Right atrium auricular region (tissue), 2 donors: ENCODE measurements at places on chromosomes 4 and X. TPM values are rescaled to one million over a fixed set of nuclear protein-coding genes. Genes with fewer than 3 reads are reported as not detected.

DNA sequence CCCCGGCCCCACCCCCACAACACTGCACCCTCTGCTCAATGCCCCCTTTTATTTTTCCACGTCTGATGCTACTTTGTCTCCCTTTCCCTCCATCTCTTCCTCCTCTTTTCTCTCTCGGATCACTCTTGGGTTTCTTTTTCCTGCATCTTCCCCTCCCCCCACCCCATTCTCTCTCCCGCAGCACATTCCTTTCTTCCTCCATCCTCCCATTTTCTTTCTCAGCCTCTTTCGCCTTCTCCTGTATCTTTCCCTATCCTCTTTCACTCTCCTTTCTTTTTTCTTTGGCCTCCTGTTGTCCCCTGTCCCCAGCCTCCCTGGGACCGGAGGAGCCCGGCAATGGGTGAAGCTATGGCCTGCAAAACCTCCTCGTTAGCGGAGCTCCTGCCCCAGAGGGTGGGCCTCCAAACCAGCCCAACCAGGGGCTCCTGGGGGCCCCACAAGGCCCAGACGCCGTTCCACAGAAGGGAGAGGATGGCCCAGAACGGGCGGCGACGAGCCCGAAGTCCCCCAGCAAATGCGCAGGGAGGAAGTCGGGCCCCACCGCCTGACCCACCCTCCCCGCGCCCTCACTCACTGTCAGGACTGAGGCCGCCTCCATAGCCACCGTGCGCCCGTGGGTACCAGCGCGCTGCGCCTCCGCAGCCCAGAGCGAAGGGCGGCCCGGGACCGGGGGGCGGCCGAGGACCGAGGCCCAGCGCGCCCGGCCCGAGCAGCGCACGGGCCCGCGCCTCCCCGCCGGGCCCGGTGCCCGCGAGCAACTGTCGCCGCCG is 807 bp downstream of the HMX1 start:
- DNase-seq: no peak

GRCh38 chr4:60579335-60579734 is 620.8 kb upstream of the ADGRL3 start:
- DNase-seq: no peak

DNA sequence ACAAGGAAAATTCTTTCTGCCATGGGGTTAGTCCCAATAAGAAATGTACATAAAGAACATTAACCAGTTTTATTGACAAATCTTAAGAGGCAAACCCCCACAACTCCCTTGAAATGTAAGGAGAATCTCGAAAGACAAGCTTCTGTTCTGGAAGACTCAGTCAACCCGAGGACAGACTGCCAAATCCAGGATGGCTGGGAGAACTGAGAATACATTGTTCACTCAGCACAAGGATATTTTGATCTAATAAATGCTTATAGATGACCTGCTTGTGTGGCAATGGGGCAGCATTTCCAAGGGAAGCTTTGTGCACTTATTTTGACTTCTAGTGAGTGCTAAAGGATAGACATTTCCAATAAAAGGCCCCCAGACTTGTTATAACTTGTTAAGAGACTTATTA is 280.4 kb downstream of the DHX15 start:
- DNase-seq: no peak

DNA sequence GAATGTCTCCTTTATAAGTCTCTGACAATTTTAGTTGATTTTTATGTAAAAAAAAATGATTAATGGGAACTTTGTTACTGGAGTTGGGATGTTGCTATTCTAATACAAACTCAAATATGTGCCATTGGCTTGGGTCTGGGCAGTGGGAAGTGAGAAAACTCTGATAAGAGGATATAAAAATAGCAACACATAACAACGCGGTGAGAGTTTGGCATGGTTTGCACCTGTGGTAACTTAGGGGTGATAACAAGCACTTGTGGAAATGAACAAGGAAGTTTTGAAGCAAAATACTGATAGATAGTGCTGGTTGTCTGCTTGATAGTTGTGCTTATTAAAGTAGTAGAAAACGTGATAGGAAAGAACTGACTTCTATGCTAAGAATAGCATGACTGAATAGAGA is 743.3 kb upstream of the AGA start:
- no peak for DNase-seq

- DNase-seq: no peak
These were observed 214.6 kb downstream of the PALLD start for GRCh38 chr4:168711197-168712140.

DNA sequence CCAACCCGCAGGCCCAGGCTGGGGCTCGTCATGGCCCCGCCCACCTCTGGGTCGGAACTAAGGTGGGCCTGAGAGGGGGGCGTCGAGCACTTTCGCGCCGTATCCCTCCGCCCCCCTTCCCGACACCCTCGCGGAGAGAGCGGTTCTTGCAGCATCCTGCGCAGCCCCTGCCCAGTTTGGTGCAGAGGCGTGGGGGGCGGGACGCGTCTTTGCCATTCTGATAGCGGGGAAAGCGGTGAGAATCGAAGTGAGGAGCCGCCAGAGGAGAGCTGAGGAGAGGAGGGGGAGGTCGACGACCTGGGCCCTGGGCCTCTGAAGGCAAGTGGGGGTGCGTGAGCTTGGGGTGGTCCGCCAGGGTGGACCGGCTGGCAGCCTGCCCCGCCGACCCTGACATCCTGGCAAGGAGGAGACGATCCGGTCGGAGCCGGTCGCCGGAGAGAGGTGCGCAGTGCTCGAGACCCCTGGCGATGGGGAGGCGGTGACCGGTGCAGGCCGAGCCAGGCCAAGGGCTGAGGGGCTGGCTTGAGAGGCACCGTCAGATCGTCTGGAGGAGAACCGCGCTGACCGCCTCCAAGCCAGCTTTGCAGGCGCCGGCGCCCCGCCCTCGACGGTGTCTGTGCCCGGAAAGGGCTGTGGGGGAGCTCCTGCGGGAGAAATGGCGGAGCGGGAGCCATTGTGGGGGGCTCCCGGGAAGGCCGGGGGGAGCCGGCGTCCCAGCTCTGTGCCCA is 25.5 kb downstream of the GPRASP3 start:
- no peak for DNase-seq

GRCh38 chrX:100477958-100478357 is 67.9 kb upstream of the PCDH19 start:
- DNase-seq: no peak

DNA sequence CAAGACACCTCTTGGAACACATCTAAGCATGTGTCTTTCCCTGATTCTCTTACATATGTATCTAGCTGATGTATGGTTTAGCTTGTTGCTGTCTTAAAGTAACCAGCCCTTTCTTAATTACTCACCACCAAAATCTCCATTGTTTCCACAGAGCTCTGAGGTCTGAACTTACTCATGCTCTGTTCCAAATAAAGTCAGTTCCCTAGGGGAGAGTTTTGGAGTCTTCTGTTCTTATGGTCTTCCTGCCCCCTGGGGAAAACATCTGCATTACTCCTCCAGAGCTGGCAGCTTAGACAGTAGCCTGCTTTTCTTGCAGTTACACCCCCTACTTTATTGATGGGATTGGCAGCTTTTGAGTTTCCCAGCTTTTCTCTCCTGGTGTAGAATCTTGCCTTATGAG is 125.8 kb downstream of the EDA start:
- DNase-seq: no peak

GRCh38 chrX:151988706-151989299 is 14.3 kb upstream of the GABRE start:
- DNase-seq: no peak

DNA sequence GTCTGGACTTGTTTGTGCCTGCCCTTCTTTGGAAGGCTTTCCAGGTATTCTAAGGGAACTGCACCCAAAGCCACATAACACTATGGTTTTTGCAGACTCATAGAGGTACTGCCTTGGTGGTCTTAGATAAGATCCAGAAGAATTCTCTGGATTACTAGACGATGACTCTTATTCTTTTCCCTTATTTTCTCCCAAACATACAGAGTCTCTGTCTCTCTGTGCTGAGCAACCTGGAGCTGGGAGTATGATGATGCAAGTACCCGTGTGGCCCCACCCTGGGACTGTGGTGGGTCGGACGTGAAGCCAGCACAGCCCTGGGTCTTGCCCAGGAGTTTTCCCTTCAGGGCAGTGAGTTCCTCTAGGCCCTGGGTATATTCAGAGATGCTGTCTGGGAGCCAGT is 1342.4 kb upstream of the TENM3 start:
- no peak for DNase-seq

GRCh38 chr4:53572600-53572994 is 18.7 kb downstream of the LNX1 start:
- DNase-seq: no peak

- DNase-seq: no peak
These were observed 237.2 kb upstream of the FSTL5 start for GRCh38 chr4:162401021-162401420.

DNA sequence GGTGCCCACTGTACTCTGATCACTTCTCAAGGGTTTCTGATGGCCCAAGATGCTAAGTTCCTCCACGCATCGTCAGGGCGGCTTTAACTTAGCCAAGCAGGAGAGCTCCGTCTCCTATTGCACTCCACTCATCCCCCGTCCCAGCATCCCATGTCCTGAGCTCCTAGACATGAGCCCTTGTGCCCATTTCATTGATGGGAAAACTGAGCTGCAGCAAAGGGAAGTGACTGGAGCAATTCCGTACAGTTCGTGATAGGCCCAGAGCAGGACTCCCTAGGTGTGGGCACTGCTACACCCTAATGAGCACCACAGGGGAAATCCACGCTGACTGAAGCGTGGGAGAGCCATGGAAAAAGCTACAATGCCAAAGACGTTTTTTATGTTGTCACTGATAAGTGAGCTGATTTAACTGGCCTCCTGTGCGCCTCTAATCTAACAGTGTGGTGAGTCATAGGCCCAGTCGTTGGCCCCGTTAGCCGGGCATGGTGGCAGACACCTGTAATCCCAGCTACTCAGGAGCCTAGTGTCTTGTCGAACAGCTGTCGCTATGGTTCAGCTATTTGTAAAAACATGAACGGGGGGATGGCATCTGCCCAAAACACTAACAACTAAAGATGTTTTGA is 14.9 kb downstream of the NSDHL start:
- DNase-seq: no peak

- no peak for DNase-seq
These were observed 574.0 kb upstream of the GALNTL6 start for GRCh38 chr4:171239196-171239595.

The CPLX1 gene
- total RNA-seq: 2.3 TPM

The BRS3 gene
- total RNA-seq: not detected

The HTRA3 gene
- total RNA-seq: 33.8 TPM

The GATA1 gene
- not detected for total RNA-seq
